NCI-H226 (cell line): ENCODE measurements at places on chromosomes 6 and 20.

DNA sequence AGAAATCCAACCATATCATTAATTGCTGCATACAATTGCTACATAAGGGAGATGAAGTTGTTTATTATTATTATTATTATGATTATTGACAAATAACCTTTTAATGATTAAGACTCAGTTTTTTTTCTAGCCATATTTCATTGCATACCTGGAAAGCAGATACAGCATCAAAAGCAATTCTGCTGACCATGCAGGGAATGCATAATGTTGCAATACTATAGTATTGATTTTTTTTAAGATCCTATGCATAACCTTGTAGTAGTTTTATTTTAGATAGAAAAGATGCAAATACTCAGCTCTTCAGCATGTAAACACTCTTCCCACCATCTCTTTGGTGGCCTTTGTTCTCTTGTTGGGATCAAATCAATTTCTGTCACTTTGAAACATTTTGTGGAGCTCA lies 300.9 kb upstream of the MAP3K7 start:
- DNase-seq, result no peak

DNA sequence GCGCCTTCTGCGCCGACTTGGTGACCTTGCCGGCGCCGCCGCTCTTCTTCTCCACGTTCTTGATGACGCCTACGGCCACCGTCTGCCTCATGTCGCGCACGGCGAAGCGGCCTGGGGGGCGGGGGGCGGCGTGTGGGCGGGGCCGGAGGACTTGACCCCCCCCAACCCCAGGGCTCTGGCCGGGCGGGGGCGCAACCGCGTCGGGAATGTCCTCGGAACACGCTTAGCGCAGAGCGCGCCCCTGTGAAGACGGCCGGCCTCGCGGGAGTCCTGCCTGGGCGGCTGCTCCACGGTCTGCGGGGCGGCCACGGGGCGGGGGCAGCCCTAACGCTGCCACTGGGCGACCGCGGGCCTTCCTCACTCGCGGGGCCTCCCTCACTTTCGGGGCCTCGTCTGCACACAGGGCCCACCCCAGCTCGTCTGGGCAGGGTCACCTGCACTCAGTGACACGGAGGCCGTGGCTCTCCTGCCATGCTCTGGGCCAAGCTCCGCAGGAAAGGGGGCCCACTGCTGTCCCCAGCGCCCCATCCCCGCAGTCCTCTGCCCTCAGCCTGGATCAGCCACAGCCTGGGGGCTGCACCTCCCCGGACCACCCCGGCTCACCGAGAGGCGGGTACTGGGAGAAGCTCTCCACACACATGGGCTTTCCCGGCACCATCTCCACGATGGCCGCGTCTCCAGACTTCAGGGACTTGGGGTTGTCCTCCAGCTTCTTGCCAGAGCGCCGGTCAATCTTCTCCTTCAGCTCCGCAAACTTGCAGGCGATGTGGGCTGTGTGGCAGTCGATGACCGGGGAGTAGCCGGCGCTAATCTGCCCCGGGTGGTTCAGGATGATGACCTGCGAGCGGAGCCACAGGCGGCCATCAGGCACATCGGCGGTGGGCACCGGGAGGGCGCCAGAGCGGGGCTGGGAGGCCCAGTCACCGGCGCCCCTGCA lies 10.3 kb downstream of the EEF1A2 start:
- DNase-seq, result no peak

GRCh38 chr6:45076217-45076930 lies 251.8 kb upstream of the RUNX2 start:
- DNase-seq, result no peak

- no peak for DNase-seq
Measured at GRCh38 chr6:117890172-117890571, 16.9 kb upstream of the SLC35F1 start.

DNA sequence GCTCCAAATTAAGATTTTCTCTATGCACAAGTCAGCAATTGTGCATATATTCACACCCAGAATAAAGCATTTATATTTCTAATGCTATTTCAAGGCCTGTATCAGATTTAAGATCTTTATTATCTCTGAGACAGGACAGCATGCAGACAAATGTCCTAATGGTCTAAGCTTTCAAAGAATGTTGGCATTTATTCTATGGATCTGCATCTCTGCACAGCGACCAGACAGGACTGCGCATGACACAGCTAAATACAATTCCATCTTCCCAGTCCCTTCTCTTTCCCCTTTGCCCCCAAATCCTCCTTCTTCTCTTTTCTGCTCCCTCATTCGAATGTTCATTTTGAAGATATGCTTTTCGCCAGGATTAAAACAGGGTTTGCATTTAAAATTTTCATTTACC lies 478.5 kb downstream of the PKHD1 start:
- no peak for DNase-seq

GRCh38 chr6:48183178-48183577 lies 72.2 kb upstream of the PTCHD4 start:
- DNase-seq, result no peak

DNA sequence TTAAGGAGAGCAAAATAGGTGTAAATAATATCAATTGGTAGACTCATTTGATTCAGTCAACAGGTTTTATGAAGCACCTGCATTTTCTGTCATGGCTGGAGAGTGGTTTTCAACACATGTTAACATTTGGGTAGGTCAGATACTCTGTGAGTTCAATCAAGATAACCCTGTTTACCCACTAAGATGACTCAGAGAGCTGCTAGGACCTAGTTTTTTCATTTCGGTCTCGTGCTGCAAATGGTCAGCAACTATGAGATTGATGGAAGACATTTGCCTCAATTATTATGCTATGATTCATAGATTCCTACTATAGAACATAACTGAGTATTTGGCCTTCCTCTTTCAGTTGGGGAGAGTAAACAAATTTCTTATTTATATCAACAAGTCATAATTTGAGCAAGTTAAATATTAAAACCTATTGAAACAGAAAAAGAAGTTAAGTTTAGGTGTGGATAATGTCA lies 391.4 kb upstream of the CITED2 start:
- DNase-seq, result peak; percentile 87

- DNase-seq, result no peak
Measured at GRCh38 chr20:24743641-24744040, 205.4 kb upstream of the CST7 start.

GRCh38 chr20:58753922-58754551 lies 61.4 kb downstream of the NPEPL1 start:
- no peak for DNase-seq

- DNase-seq, result no peak
Measured at GRCh38 chr6:167442796-167443680, 118.2 kb downstream of the TTLL2 start.

GRCh38 chr20:12435268-12435667 lies 517.6 kb downstream of the BTBD3 start:
- DNase-seq, result no peak

DNA sequence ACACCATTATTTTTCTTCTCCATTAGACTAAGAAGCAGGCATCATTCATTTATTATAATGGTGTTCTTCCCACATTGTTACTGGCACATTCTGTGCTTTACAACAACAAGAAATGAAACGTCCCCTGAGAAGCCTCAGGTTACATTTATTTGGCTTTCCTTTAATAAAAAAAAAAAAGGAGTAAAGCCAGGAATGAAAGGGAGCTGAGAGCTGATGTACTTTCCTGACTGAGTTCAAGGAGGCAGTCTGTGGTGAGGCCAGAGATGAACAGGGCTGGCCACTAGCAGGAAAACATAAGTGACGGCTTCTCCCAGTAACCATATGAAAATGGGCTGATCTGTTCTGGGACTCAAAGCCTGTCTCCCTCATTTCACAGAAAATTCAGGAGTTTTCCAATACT lies 742.1 kb downstream of the MAFB start:
- DNase-seq, result no peak

DNA sequence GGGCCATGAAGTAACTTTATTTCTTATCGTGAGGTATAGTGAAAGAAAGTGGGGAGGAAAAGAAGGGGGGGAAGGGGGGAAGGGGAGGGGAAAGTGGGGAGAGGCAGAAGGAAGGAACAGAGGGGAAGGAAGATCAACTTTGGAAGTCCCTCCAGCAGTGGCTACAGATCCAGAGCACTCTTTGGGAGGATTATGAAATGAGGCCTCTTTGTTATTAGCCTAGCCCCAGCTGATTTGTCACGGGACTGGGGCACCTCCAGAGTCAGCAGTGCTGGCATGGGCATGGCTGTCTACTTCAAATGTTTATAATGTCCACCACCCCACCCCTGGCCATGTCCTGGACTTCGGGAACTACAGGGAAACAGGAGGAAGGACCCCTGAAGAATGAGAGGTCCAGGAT lies 7.6 kb downstream of the MOCS1 start:
- no peak for DNase-seq

- no peak for DNase-seq
Measured at GRCh38 chr6:69138893-69139494, 503.9 kb downstream of the ADGRB3 start.

GRCh38 chr6:51265426-51265825 lies 446.8 kb downstream of the TFAP2B start:
- no peak for DNase-seq

DNA sequence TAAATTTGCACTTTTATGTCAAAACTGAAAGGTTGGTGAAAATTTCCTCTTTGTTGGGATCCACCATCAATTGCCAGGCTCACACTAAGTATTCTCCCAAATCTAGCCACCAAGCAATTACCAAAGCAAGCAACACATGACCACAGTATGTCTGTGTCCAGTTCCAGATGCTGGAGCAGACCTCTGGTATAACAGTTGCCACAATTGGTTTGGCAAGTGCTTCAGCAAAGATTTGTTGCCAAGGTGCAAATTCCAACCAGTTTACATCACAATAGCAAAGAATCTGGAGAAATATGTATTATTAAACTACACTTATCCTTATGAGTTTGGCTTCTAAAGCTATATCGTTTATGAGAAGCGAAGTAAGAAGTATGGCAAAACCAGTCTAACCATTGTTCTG lies 6.4 kb downstream of the GTF2H5 start:
- peak; percentile 82 for DNase-seq

DNA sequence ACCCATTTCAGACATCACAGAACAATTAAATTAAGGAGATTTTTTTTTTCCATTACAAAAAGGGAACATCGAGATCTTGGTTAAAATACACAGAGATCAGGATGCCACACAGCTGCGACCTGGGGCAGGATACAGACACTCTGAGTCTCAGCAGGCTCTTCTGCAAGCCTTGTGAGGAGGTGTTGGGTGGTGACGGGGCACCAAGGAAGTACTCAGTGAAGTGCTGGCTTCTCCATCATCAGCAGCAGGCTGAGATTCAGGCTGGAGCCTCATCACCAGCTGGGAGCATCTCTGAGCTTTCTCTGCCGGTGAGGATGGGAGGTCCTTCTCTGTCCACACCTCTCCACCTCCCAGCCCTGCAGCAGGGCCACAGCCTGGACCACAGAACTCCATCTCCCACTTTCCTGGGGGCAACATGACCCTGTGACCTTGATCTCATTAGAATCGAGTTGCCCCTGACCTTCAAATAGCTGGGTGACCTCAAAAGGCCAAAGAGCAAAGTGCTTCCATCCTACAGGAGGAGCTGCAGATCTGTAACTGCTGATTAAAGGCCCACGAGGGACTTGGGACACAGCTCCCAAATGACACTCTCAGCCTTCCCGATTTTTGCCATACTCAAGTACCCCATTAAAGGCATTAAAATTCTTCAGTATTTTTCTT lies 16.0 kb downstream of the PMEPA1 start:
- no peak for DNase-seq

DNA sequence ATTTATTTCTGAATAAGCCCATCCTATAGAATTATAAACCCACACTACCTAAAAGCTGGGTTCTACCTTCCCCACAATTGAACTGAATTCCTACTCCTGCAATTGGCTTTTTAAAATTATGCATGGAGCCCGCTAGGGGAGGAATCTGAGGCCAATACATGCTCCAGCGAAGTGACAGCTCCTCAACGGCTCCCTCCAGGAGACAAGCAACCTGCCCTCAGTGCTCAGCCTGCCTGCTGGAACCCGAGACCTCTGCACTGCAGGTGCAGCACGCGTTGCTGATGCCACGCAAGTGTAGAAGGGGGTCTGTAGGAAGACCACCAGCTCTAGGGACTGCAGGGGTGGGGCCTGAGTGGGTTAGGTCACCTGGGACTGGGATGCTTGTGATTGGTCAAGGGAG lies 170.2 kb upstream of the CDYL start:
- no peak for DNase-seq

- DNase-seq, result no peak
Measured at GRCh38 chr6:159107451-159108260, 61.5 kb upstream of the FNDC1 start.

GRCh38 chr6:106446287-106446885 lies 85.9 kb downstream of the CRYBG1 start:
- DNase-seq, result no peak

DNA sequence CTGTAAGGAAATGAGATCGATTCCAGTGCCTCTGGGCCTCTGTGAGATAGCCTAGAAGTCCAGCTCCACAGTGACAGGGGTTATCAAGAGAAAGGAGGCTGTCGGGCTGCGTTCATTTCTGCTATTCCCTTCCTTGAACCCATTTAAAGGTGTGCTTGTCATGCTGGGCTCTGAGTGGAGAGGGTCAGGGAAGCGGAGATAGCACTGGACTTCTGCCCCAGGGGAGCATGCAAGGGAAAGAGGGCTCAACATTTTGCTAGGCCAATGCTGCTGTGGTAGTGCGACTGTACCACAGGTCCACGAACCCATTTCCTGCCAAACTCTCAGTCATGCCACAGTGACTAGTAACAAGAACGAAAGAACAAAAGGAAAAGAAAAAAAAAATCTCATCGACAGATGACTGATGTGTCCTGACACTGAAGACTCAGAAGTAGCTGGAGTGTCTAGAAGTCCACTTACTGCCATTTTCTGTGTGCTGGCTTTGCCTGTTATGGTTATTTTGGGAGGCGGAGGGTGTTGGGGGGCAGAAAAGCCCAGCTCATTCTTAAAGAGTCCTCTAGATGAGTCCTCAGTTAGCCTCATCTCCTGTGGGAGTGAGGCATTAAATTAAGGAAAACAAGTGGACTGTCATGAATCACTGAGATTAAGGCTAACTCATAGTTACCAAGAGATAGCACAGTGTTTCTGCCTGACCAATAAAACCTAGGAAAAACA lies 8.1 kb downstream of the NEDD9 start:
- DNase-seq, result peak; percentile 88

DNA sequence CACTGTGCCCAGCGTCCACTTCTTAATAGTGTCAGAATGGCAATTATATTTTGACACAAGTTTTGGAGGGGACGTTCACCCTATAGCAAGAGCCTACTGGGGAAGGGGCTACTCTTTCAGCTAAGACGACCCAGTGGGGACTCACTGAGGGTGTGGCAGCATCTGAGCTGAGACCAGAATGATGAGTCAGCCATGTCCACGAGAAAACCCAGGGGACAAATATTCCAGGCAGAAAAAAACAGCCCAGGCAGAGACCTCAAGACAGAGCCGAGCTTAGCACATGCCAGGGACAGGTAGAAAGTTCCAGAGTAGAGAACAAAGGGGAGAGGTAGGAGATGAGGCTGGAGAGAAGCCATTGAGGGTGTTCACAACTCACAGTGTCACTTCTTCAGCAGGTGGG lies 11.2 kb downstream of the CNBD2 start:
- DNase-seq, result no peak

DNA sequence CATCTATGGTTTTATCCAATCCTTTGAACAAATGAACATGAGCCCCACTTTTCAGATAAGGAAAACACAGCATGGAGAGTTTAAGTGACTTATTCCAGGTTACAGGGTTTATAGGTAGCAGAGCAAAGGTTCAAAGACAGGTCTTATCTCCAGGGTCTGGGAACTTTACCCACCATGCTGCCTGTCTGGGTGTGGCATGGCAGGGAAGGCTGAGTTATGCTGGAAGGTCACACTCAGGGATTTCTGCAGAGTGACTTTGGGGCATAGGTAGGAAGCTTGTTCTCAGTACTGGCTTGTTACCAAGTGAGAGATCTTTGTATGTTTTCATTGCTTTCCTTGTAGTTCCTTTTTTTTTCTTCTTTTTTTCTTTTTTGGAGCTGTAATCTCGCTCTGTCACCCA lies 1.8 kb downstream of the ZNF831 start:
- DNase-seq, result no peak

- peak; percentile 32 for DNase-seq
Measured at GRCh38 chr6:14804001-14804784, 441.7 kb upstream of the JARID2 start.
